ENCODE measurements at places on chromosomes 12 and 14. TPM values are rescaled to one million over a fixed set of nuclear protein-coding genes. Genes with fewer than 3 reads are reported as not detected.

IRAK3 gene
- 9.4 TPM for total RNA-seq

DNA sequence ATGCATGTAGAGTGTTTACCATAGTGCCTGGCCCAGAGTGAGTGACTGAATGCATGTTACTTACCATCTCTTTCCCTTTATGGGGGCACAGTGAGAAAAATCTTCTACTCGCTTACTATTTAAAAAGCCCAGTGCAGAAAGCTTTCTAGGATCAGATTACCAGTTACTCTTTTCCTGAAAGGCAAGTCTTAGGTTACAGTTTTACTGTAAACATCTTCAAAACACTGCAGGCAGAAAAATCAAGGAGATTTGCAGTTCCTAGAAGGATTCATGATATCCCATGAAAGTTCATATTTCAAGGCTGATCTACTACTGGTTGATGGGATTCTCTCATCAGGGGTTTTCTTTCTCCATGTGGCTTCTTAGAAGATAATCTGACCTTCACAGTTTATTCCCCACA is 29.3 kb upstream of the DAAM1 start:
- no peak for DNase-seq

DNA sequence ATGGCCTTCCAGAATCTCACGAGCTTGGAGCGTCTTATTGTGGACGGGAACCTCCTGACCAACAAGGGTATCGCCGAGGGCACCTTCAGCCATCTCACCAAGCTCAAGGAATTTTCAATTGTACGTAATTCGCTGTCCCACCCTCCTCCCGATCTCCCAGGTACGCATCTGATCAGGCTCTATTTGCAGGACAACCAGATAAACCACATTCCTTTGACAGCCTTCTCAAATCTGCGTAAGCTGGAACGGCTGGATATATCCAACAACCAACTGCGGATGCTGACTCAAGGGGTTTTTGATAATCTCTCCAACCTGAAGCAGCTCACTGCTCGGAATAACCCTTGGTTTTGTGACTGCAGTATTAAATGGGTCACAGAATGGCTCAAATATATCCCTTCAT is 92.2 kb downstream of the FLRT2 start:
- DNase-seq: no peak

GRCh38 chr14:72942934-72943333 is 16.7 kb downstream of the DCAF4 start:
- DNase-seq: no peak

PMCH gene
- 0.66 TPM for total RNA-seq

GRCh38 chr12:88579601-88580050 is 645 bp downstream of the KITLG start:
- no peak for DNase-seq

OASL gene
- 0.46 TPM for total RNA-seq

SNX6 gene
- total RNA-seq: 96.3 TPM

DNA sequence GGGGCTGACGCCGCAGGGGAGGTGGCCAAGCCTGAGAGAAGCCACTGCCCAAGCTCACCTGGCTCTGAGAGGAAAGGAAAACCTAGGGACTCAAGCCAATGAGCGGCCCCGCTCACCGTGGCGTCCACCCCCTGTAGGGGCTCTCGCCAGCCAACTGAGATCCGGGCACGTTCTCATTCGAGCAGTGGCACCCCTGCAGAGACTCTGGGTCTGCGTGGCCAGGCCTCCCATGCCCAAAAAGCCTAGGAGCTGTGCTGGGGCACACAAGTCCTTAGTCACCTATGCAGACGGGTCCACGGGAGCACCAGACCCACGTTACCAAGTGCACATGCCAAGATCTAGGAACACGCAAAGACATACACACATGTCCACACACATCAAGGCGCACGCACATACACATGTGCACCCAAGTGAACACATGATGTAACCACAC is 106.2 kb downstream of the NCOR2 start:
- no peak for DNase-seq

VPS37B gene
- 10.6 TPM for total RNA-seq

DNA sequence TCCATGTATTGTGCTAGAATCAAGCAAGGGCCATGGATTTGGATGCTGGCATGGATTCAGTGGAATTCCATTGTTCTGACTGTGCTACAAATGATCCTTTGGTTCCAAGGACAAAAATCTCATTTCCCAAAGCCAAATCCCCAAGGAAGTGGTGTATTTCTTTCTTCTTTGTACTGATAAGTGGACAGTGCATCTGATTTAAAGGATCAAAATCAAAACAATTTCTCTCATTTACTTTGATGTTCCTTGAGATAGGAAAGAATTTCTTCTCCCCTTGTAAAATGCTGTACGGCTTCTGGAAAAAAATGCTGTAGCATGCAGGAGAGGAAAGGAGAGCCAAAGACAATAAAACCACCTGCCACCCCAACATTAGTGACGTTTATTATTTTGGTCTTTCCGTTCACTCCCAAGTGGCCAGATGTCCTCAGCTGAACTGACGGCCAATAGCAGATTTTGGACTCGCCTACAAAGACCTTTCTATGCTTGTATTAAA is 185.7 kb downstream of the PRKD1 start:
- DNase-seq: peak; percentile 63

DNA sequence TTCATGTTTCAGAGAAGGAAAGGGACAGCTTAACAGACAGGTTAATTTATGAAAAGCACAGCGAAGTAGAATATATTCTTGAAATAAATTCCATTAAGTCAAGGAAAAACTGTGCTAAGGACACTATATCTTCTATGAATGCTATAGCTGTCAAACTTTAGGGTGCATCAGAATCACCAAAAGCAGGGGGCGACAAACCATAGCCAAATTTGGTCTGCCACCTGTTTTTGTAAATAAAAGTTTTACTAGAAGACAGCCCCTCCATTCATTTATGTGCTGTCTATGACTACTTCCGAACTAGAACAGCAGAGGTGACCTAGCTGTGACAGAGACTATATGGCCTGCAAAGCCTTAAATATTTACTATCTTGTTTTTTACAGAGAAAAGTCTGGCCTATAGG is 25.9 kb downstream of the PPP4R3A start:
- no peak for DNase-seq

HOXC4 gene
- not detected for total RNA-seq

GRCh38 chr14:32813401-32813800 is 125.3 kb upstream of the NPAS3 start:
- no peak for DNase-seq

DNA sequence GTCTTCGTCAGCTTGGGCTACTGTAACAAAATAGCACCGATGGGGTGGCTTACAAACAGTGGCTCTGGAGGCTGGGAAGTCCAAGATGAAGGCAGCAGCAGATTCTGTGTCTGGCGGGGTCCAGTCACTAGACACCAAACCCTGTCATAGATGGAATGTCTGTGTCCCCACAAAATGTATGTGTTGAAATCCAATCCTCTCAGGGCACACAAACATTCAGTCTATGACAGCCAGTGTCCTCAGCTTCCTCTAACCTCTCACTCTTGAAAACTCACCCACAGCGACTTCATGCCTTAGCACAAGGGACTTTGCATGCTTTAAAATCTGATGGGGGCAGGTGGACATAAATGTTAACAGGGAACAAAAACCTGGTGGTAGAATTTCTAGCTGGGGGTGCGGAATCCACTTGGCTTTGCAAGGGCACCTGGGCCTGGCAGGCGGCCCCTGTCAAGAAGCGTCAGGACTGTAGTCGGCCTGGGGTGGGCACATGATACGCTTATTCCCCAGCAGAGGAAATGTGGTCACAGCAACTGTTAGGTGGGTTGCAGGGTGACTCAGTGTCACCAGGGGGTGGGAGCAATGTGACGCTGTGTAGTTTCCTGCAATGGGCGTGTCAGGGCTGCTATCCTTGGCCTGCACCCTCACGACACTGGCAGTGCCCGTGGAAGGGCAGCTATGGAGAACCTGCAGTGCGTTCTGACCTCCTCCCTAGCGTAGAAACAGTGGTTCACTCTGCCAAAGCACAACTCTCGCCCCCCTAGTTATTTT is 17.7 kb downstream of the RIN3 start:
- no peak for DNase-seq

GRCh38 chr12:13780453-13780852 is 200.9 kb downstream of the GRIN2B start:
- DNase-seq: no peak

GRCh38 chr12:123363740-123364531 is 711 bp downstream of the SBNO1 start:
- DNase-seq: no peak

DNA sequence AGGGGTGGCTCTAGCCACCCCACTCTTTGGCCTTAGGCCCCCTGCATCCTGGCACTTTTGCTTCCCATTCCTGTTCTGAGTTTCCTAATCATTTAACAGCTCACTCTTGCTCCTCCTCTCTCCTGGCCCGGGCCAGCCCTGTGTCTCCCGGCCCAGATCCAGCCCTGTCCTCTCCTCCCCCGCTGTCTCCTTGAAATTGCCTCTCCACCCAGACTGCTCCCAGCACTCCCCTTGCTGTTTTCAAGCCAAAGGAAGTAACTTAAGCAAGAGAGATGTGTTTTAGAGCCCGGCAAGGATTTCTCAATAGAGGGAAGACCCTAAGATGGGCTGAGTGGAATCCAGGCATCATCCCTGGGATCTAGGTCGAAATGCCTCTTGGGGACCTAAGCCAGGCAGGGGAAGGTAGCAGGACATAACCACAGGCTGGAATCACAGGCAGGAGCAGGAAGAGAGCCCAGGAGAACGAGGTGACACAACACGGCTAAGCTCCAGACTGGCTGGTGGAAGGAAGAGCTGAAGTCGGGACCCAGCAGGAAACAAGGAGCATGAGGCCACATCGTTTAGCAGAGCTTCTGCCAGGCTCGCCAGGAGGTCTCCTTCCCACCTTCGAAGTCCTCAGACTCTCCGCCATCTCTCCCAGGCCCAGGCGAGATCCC is 2.0 kb upstream of the LRP1-AS start:
- DNase-seq: no peak

DNA sequence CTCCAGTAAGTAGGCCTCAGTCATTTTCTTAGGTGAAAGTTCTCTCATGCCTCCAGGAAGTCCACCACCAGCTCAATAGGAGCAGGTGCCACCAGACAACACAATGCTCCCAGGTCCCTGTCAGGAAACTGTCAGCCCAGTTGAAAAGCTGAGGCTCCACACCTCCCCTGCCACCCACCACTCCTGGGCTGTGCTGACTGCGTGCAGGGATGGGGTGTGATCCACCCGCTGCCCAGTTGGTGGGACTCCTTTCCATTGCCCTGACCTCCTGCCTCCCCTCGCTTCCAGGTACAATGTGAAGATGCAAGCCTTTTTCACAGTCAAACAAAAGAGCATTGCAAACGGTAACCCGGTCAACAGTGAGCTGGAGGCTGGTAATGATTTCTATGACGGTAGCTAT is 64.8 kb upstream of the RIN3 start:
- DNase-seq: no peak

DNA sequence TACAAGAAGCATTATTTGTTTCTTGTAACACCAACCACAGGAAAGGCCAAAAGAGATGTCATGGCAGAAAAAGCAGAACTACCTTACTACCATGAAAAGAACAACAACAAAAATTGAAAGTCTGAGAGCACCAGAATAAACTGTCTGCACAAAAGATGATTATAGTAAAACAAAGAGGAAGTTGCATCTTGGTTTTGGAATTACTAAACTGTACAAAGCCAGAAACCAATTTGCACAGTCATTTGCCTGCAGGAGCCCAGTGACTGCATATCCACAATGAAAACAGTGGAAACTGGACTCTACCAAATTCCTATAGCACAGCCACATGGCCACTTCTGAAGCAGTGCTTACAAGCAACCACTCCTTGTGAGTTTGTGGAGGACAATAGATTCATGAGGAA is 276.2 kb downstream of the SSPN start:
- no peak for DNase-seq
